ENCODE measurements at places on chromosomes 3 and 15. TPM values are rescaled to one million over a fixed set of nuclear protein-coding genes. Genes with fewer than 3 reads are reported as not detected.

The OR5K2 gene
- total RNA-seq: not detected

The GXYLT2 gene
- 4.2 TPM for total RNA-seq

The CAMKV gene
- not detected for total RNA-seq

The ACKR4 gene
- 1.5 TPM for total RNA-seq

The TLR9 gene
- not detected for total RNA-seq

The GOLGA8J gene
- not detected for total RNA-seq
